ENCODE measurements at places on chromosomes 1 and 21.

DNA sequence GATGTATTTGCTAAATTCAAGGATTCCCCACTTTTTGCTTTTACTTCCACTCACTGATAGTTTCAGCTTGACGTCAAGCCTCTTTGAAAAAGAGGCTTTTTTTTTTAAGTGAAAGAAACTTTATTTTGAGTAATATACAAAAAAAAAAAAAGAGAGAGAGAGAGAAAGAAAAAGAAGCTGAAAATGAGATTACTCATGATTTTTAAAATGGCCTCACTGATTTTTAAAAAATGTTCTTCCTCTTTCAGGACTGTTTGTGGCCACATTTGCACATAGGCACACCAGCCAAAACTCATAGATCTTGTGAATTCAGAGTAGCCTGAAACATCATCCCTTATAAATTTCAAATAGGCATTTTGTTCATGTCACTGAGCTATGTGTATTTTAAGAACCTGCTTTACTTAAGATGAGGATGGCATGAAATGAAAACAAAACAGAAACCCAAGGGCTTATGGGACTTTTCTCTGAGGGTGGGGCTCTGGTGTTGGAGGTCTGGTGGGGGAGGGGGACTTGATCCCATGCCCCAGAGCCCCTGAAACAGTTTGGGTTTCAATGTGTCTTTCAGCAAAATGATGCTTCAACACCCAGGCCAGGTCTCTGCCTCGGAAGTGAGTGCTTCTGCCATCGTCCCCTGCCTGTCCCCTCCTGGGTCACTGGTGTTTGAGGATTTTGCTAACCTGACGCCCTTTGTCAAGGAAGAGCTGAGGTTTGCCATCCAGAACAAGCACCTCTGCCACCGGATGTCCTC lies 6.1 kb downstream of the ATF3 start:
- DNase-seq, result no peak

DNA sequence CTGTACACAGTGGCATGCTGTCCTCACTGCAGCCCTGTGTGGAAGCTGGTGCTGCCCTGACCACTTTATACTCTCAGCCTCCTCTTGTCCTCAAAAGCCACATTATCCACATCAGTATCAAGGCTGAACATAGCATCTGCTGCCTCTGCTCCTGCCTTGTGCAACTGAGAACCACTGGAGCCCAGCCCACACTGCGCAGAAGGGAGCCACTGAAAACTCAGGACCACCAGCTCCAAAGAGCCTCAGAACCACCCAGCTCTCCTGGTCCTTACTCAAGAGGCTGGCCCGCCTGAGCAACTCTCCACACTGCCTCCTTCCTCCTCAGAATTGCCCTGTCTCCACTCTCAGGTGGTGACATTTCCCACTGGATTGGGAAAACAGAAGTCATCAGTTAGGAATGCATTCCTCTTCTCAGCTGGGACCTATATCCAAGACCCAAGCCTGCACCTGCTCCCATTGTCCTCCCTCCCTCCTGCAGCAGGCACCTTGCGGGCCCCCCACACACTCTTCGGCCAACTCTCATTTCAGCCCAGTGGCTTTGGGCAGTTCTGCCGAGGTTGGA lies 7.0 kb upstream of the KISS1 start:
- DNase-seq, result no peak

- DNase-seq, result peak; percentile 42
These were observed 577 bp upstream of the CEP350 start for GRCh38 chr1:179953974-179954492.

- DNase-seq, result no peak
These were observed 23.2 kb upstream of the PTTG1IP start for GRCh38 chr21:44896561-44897286.

DNA sequence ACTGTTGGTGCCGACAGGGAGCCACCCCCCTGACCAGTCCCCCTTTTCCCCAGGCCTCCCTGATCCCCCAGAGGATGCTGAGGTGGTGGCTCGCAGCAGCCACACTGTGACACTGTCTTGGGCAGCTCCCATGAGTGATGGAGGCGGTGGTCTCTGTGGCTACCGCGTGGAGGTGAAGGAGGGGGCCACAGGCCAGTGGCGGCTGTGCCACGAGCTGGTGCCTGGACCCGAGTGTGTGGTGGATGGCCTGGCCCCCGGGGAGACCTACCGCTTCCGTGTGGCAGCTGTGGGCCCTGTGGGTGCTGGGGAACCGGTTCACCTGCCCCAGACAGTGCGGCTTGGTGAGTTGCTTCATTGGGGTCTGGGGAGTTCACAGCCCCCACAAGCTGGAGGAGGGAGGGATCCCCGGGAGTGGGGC lies 89.2 kb downstream of the TRIM11 start:
- DNase-seq, result no peak

- DNase-seq, result no peak
These were observed 264.7 kb downstream of the CTH start for GRCh38 chr1:70675737-70676156.

DNA sequence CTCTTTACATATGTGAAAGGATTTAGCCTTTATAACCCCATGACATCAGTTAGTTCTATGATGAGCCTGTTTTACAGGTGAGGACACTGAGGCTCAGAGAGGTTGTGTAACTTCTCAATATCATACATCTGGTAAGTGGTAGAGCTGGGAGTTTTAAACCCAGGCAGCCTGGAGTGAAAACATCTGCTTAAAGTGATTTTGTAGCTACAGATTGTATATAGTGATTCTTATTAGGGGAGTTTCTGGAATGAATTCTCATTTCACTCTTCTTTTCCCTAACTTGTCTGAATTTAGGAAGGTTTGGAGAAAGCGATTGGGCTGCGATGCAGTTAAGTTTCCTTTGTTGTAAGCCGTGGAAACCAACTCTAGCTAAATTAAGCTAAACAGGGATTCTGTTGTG lies 175.6 kb downstream of the CAMTA1 start:
- DNase-seq, result no peak

- no peak for DNase-seq
These were observed 405.8 kb downstream of the DUSP10 start for GRCh38 chr1:221336126-221336525.

GRCh38 chr21:34170886-34171285 lies 97.5 kb downstream of the MRPS6 start:
- no peak for DNase-seq

DNA sequence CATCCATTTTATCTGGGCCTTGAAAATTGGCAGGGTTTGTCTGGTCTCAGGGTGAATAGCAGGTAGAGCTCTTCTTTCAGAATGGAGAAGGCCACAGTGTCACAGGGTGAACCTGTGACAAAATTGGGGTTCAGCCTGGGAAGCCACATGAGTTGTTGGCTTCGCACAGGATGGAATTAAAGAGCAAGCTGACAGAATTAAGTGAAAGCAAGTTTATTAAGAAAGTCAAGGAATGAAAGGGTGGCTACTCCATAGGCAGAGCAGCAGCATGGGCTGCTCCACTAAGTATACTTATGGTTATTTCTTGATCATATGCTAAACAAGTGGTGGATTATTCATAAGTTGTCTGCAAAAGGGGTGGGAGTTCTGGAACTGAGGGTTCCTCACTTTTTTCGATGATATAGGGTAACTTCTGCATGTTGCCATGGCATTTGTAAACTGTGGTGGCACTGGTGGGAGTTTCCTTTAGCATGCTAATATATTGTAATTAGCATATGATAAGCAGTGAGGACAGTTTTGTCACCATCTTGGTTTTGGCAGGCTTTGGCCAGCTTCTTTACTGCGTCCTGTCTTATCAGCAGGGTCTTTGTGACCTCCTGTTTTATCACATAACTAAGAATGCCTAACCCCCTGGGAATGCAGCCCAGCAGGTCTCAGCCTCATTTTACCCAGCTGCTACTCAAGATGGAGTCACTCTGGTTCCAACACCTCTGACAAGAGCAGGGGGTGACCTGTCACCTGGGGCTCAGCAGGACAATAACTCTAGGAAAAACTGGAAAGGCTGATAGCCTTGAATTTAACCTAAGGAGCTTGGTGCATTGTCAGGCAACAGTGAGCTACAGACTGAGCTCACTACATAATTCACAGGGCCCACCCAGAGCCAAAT lies 5.1 kb downstream of the IFNAR2 start:
- DNase-seq, result no peak

- no peak for DNase-seq
These were observed 170.7 kb downstream of the DHRS3 start for GRCh38 chr1:12447307-12447706.

DNA sequence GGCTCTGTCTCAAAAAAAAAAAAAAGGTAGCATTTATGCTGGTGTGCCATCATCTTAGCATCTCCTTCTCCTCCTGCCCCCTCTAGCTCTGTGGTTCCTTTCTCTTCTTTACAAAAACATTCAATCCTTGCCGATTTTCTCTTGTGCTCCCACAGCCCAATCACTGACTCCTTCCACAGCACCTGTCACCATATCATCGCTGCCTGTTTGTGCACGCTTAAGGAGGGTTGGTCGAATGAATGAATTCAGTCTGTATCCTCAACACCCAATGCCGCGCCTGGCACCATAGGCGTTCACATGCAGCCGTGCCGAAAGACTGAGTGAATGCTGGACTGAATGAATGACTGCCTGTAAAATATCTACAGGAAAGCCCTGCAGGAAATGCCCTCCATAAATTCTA lies 7.9 kb downstream of the RNU5D-1 start:
- no peak for DNase-seq

DNA sequence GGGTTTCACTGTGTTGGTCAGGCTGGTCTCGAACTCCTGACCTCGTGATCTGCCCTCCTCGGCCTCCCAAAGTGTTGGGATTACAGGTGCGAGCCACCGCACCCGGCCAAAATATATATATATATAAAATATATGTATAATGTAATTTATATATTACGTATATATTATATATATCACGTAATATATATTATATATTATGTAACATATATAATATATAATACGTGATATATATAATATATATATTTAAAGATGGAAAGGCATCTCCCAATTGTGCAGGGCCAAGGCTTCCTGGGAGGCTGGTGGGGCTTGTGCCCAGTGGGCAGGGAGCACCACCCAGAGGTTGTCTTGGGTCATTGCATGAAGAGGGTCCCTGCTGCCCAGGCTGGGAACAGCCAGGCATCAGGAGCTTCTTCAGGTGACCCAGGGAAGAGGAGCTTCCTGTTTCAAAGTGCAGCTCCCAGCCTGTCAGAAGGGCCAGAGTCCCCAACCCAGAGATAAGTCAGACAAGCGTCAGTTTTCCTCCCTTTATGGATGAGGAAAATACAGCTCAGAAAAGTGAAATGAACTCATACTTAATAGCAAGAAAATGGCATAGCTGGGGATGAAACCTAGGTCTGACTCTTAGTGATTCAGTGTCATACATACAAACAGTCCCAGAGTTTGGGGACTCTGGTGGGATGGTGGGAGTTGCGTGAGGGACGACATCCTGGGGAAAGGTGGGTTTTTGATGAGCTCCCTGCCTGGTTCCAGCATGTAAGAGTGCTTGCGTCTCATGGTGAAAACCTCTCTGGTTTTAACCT lies 12.0 kb downstream of the UBE2Q1 start:
- DNase-seq, result peak; percentile 72

DNA sequence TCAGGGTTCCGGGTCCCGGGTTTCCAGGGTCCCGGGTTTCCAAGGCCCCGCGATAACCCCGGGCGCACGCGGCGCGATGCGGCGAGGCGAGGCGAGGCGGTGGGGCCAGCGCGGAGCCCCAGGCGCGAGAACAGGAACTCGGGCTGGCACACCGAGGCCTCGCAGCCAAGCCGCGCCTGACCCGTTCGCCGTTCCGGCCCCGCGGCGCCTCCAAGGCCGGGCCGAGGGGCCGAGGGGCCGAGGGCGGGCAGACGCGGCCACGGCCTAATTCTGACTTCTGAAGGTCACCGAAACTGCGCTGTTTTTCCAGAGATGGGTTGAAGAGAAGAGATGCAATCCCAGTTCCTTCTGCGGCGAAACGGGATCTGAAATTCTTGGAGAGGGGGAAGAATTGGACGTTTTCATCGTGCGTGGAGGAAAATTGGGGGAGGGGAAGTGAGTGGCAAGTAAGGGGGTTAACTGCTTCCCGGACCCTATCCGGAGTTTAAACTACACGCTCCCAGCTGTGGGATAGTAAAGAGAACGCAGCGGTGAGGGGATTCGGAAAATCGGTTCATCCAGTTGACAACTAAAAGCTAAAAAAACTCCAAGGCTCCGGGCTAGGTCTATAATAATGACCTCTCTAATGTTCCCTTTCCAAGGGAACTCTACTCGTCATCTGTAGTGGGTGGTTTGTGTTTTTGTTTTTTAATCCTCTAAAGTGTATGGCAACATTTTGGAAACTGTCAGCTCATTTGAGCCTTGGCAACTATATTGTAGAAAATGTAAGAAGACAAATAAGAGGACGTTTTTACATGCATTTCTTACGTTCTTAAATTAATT lies 8.2 kb downstream of the TBX15 start:
- no peak for DNase-seq

DNA sequence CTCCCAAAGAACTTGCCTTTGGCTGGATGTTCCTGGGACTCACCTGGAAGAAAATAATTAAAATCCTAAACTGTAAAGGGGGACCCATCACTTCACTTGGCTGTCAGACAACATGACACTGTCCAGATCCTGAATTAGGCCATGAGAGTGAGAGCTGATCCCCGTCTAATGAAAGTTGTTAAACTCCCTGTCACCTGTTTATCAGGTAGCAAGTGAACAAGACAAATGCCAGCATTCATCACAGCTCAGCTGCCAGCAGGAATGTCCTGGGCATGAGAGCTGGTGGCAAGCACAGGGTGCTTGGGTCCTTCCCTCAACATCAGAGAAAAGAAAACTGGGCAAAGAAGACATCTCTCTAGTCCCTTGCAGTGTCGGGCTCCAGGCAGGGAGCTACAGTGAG lies 23.8 kb downstream of the PMVK start:
- no peak for DNase-seq

DNA sequence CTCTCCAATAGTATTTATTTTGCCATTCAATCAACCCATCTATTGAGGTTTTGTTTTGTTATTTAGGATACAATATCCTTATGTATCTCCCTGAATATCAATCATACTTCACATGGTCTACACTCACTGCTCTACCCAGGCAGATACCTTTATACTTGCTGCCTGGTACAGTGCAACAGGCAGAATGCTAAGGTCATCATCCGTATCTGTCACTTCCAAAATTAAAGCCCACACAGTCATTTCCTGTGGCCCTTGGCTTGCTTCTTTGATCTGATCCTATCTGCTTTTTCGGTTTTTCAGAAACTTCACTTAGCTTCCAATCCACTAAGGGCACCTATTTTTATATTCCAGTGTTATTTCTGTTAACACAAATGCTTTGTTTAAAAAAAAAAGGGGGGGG lies 22.3 kb upstream of the ZZZ3 start:
- no peak for DNase-seq

GRCh38 chr1:150235294-150235851 lies 539 bp downstream of the ANP32E start:
- peak; percentile 34 for DNase-seq

GRCh38 chr1:36771660-36772284 lies 262.5 kb downstream of the GRIK3 start:
- peak; percentile 67 for DNase-seq

DNA sequence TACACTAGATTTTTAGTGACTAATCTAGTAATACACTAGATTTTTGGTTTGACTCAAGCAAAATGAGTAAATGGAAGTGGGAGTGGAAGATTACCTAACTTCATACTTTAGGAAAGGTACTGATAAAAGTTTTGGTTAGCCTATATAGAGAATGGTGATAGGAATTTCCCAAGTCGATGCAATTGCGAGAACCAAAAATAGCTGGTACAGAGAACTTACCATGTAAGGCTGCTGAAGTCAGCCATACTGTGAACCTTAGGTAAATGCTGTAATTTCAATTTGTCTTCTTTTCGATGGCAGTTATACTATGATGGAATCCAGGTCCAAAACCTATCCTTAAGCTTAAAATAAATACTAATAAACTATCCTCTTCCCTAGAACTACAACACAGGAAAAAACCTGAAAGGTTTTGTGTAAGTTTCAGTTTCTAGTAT lies 4.6 kb downstream of the PNRC2 start:
- DNase-seq, result no peak

All from NCI-H345 (cell line).